Myocyte (in vitro differentiated cells): ENCODE measurements at places on chromosomes 6 and 20. TPM values are rescaled to one million over a fixed set of nuclear protein-coding genes. Genes with fewer than 3 reads are reported as not detected.

The BMP6 gene
- 0.10 and 0.19 TPM in 2 replicates for total RNA-seq

The CCDC170 gene
- total RNA-seq, result 0.21 TPM in 1 of 2 replicates, not detected in the other

The GPLD1 gene
- total RNA-seq, result 0.19 and 0.26 TPM in 2 replicates

The DACT2 gene
- total RNA-seq, result not detected in 2 replicates

The SPO11 gene
- total RNA-seq, result not detected in 2 replicates

The SAMD3 gene
- total RNA-seq, result not detected in 2 replicates

The DDR1 gene
- 88.6 and 89.0 TPM in 2 replicates for total RNA-seq

The NOTCH4 gene
- 0.53 and 1.2 TPM in 2 replicates for total RNA-seq

DNA sequence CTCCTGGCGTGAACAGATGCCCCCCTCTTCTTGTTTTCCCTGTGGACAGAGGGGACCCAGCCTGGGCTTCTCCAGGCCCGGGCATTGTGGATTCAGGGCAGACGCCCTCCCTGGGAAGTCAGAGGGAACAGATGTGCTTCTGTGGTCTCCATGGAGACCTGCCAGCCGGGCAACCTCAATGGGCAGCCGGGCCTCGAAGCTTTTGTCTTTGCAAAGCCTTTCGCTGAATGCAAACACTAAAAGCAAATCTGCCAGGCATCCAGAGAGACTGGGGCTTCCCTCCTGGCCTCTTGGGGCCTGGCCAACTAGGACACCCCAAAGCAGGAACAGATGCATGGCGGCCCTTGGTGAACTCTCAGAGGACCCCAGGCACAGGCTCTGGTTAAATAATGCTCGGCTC is 370.0 kb upstream of the SULF2 start:
- DNase-seq, result no peak

DNA sequence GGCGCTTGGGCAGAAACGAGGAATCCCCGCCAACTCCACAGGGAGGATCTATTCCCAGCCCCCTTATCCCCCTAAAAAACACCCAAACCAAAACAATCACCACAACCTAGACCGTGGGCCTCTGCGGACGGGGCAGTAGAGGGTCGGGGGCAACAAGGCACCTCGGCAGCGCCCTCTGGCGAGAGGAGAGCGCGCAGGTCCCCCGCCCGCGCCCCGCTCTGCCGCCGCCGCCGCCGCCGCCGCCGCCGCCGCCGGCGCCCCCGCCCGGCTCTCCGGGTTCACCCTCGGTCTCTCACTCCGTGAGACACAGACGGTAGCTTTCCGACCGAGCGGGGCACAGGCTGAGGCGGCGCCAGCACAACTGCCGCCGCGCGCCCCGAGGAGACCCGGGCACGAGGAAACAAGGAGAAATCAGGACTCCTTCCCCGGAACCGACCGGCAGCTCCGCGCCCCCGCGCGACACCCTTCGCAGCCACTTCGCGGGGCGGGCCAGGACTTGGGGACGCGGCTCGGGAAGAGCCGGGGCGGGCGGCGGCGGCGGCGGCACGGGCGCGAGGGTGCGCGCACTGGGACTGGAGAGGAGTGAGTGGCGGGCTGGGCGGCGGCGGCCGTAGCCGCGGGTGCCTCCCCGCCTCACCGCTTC is at the start of gene SLC35F1:
Gene SLC35F1 (plus strand): TSS at position 307 of the 643 bp plus-strand sequence.
- DNase-seq, result peak; percentile 13

DNA sequence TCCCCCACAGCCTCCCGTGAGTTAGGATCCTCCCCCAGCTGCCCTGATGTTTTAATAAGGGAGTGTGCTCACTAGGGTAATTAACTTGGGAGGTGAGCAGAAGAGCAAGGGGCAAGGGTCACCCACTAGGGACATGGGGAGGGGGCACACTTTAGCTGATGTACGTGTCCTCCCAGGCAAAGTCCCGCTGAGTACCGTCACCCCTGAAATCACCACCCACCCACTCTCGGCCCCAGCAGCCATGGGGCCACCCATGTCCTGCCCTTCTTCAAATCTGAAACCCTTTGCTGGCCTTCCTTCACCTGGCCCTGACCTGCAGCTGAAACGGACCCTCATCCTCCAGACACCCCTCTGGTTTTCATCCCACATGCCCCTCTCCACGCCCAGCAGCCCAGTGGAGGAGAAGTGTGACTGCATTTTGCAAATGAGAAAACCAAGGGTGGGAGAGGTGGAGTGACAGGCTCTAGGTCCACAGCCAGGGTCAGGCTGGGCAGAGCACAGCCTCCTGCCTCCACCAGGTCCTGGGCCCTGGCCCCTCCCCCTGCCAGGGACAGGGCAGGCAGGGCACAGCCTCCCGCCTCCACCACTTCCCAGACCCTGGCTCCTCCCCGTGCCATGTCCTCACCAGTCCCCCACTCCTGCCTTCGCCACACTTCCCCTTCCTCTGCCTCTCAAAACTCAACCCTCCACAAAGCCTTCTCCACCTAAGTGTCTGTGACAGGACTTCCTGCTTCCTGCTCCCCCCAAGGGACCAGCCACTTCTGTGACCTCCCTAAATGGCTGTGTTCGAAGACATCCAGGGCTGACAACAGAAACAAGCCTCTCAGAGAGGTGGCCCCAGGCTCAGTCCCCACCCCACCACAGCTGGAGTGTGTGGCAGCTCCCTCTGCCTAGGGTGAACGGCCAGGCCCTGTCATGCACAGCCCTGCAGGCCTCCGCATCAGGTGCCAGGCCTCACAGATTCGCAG is 15.1 kb downstream of the ACSS1 start:
- no peak for DNase-seq

DNA sequence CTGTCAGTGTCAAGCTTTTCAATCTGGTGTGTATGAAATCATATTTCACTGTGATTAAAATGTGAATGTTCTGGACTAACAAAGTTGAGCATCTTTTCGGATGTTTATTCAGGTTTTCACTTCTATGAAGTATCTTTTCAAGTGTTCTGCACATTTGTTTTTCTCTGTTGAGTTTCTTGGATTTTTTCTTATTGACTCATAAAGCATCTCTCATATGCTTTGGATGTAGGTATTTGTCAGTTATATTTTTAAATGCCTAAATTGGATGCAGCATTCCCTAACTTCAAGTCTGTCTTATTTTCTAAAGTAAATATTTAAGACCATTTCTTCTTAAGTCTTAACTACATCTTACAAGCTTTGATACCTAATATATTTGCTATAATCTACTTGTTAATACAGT is 398.0 kb downstream of the PLCB1 start:
- no peak for DNase-seq

DNA sequence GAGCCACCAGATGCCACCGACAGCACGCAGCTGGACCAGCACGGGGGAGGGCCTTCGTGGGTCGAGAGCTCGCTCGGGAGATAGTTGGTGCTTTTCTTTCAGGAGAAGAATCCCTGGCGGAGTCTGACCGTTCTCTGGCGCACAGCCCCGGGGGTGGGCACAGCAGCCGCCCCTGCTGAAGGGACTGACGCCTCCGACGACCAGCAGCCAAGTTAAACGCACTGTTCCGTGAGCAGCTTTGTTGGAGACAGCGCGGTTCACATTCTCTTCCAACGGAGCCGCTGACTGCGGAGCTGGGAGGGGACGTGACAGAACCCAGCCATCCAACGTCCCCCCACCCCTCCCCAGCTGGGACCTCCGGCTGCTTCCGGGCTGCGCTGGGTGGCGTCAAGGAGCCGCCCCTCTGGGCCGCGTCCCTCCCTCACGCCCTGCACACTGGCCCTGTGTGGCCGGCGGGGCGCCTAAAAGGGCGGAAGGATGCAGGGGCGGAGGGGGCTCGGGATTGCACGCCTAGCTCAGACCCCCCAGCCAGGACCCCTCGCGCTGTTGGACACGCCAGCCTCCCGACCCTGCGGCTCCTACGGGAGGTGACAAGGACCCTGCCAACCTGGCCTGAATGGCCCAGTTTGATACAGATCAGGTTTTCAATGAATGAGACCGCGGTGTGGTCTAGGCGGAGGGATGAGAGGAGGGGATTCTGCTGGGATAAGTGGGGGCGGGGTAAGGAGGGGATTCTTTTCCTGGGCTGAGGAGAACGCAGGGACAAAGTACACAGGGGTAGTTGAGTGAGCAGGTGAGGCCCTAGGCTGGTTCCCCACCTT is 36.4 kb upstream of the KHDC1 start:
- no peak for DNase-seq

GRCh38 chr20:20075032-20075431 is 22.7 kb downstream of the CFAP61 start:
- no peak for DNase-seq

DNA sequence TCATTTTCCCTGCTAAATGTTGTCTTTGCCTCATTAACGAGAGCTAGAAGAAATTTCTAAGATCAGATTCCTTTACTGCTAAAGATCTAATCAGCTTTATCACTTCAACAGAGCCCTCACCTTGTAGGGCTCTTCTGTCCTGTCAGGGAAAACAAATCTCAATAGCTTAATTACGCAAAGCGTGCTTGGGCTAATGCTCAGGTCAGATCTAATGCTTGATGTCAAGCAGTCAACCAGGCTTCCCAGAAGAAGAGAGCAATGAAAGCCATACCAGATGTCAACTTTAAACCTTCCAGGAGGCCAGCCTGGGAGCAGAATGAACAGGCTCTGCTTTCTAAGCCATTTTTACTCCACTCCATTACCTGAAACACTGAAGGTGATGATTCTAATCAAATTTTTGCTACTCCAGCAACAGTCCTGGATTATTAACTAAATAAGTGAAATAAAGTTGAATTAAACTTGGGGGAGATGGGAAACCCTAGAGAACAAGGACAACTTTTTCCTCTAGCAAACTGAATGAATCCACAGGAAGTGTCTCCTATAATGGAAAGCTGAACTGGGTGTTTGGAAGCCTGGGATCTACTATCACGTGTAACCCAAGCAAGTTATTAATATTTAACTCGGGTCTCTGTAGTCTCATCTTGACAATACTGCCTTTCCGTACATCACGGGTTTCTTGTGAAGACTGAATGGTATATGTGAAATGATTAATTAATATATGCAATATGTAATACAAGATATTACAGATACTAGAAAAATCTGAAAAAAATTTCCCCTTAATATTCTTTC is 273.7 kb downstream of the PTPRK start:
- DNase-seq, result no peak

DNA sequence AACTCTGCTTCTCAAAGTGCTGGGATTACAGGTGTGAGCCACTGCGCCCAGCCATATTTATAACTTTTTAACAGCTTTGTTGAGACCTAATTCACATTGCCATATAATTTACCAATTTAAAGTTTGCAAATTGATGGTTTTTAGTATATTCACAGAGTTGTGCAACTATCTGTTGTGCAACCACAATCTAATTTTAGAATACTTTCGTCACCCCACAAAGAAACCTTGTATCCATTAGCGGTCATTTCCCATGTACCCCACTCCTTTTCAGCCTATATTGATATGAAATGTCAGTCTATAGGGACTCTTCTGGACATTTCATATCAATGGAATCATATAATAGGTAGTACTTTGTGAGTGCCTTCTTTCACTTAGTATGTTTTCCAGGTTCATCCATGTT is 55.8 kb downstream of the FOXO3 start:
- DNase-seq, result no peak

DNA sequence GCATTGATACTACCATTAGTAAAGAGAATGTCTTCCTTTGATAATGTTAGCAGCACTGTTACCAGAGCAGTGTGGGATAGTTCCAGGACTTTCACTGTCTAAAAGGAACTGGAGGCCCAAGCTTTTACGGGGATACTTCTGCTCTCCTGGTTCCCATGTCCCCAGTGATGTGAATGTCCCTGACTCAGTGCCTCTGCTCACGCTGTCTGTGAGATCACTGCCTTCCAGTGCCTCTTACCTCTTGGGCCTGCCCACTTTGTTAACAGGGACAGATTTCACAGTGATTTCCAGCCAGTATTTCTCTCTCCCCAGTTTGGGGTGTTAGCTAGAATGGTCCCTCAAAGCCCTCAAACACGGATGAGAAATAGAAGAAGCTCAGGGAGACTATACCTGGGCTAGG is 14.4 kb downstream of the PTPRA start:
- DNase-seq, result no peak

DNA sequence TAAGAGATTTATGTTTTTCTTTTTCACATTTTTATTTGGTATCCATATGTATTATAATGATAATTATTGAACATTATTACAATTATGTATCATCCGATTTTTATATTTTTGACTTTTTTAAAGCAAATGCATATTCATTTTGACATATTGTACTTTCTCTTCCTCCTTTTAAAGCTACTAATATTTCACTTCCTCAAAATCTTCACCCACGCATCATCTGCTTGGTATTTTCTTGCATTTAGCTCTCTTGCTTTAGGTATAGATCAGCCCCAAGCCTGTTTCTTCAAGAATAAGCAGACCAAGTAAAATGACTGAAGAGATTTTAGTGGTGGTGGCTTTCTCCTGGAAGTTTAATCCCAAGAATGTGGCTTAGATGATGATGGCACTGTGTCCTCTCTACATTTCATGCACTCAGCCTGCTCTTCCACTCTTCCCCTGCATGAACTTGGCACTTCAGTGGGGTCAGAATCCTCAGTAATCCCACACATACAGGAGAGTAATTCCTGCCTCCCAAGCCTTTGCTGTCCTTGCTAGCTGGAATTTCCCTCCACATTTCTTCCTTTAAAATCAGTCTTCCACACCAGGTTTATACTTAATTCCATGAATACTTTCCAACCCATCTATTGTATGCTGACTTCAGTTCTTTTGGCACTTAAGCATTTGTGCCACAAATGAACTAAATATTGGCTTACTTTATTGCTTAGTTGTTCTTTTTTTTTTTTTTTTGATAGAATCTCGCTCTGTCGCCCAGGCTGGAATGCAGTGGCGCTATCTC is 8.2 kb downstream of the NCOA7 start:
- DNase-seq, result no peak

GRCh38 chr20:32321390-32321789 is 36.7 kb upstream of the ASXL1 start:
- DNase-seq, result no peak

DNA sequence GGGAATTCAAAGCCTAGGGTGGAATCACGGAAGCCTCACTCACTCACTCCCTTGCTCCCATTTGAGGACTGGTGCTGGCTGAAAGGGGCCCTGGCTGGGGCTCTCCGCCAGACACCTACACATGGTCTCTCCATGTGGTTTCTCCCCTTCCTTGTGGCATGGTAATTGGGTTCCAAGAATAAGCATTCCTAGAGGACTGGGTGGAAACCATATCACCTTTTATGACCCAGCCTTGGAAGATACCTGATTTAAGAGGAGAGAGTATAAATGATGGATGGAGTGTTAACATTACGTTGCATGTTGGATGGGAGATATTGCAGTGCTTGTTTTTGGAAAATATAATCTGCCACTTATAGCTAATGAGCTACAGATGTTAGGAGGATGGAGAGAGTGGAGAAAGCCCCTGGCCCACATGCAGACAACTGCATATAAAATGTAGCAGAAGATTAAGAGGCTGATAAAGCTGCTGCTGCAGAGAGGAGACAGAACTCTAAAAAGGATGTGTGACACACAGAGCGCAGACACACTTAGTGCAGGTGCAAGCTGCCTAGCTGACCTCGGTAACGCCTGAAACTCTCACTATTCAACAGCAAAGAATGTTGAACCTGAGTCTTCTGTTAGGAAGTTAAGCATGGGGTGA is 23.3 kb upstream of the CDKN1A start:
- no peak for DNase-seq

DNA sequence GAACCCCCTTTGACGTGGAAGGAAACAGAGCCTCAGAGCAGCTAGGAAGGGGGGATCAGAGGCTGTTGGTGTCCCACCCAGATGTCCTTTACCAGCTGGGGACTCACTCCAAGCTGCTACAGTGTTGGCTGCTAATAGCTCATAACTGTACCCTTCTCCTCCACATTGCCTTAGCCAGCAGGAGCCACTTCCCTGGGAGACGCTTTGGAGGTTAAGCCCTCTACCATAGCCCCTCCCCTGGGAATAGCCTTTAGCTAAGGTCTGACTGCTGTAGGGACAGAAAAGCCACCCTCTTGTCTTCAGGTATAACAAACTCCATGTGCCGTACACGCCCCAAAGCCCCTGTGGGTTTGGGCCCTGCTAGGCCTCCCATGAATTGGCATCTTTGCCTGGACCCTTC is 238.6 kb downstream of the LRFN2 start:
- no peak for DNase-seq

- peak; percentile 65 for DNase-seq
Measured at GRCh38 chr6:92715991-92716390, 703.4 kb downstream of the EPHA7 start.
